GM10248 (cell line): ENCODE measurements at places on chromosomes 3 and 15.

- DNase-seq = peak; percentile 70
Observed at GRCh38 chr15:32908135-32908801, 190.5 kb downstream of the GREM1 start.

DNA sequence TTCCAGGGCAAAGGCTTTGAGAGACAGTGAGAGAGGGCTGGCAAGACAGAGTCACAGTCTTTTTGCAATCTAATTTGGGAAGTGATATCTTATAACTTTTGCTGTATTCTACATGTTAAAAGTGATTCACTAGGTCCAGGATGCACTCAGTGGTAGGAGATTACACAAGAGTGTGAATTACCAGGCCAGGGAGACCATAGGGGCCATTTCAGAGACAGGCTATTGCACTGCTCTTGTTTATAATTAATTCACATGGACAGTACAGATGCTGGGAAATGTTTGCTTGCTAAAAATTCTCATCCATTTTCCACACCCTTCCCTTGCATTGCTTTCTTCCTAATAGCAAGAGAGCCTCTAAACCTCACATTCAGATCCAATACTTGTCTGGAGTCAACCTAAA, 22.6 kb upstream of the POMGNT2 start:
- DNase-seq = no peak

DNA sequence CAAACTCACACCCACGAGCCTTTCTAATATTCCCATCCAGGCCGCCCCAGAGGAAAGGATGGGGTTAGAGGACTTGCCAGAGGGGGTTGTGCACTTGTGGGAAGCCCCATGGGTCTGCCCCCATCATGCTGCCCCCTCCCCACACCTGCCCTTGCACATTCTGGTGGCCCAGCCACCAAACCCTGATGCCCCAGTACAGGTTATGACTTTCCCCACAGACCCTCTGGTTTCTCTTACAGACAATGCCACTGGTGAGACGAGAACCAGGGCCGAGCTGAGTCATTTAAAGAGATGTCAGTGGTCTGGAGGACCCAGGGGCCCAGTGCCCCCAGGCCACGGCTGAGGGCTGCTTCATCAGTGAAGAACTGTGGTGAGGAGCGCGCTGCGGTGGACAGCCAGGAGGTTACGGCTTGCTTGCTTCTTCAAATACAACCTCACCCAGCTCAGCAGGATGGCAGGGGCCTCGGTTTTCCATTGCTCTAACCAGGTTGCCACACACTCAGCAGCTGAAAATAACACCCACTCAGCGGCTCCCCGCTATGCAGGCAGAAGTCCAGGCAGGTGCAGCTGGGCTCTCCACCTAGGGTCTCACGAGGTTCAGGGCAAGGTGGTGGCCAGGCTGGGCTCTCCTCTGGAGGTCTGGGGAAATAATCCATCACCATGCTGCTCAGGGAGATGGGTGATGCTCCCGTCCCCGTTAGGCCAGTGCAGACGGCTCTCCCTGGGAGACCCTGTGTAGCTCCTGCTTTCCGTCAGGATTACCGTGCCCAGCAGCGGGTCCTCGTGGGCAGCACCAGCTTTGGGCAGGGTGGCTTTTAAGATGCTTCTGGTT, 13.8 kb upstream of the SNRPA1 start:
- no peak for DNase-seq

- DNase-seq = no peak
Observed at GRCh38 chr3:152304160-152304559, 35.4 kb downstream of the MBNL1 start.

DNA sequence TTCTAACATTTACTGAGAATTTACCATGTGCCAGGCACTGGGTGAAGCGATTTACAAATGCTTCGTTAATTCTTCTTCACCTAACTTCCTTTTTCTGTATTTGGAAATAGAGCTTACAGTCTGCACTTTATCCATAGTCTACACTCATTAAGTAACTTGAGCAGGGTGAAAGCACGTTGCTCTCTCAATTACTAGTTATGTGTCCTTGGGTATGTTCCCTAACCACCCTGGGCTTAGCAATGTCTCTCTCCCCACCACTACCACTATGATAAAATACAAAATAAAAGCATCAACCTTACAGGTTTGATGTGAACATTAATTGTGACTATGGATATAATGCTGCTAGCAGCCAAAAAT, 172.9 kb upstream of the SLC2A2 start:
- no peak for DNase-seq
